ENCODE measurements at places on chromosomes 5 and 9.
A peak's percentile ranks its signal among the peaks of the same experiment; 100 is the strongest.

- no peak for DNase-seq
Measured at GRCh38 chr5:1558944-1559343, 35.2 kb upstream of the LPCAT1 start.

- DNase-seq = no peak
Measured at GRCh38 chr9:137194388-137194787, 5.9 kb downstream of the SSNA1 start.

- DNase-seq = no peak
Measured at GRCh38 chr5:158152136-158152535, 293.2 kb upstream of the CLINT1 start.

GRCh38 chr9:92147030-92147851 lies 32.0 kb upstream of the SPTLC1 start:
- DNase-seq = peak; percentile 20

- no peak for DNase-seq
Measured at GRCh38 chr5:128462330-128462729, 75.7 kb downstream of the FBN2 start.

GRCh38 chr5:14748180-14748900 lies 83.8 kb downstream of the OTULIN start:
- DNase-seq = no peak

- peak; percentile 5 for DNase-seq
Measured at GRCh38 chr5:90473396-90474234, 956 bp downstream of the MBLAC2 start.

DNA sequence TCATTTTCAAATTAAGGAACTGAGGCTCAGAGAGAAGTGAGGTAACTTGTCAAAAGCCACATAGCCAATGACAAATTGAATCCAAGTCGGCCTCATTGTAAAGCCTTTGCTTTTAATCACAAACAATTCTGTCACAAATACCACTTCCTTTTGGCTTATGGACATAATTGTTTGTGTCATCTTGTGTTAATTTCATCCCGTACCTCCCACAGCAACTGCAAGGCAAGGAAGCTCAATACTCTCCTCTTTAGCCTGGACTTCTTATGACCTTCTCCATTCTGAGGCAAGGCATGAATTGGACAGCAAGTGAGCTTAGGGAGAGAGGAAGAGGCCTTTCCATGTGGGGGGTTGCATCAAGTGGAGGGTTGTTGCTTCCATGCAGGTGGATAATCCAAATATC lies 62.2 kb upstream of the SLC2A8 start:
- no peak for DNase-seq

DNA sequence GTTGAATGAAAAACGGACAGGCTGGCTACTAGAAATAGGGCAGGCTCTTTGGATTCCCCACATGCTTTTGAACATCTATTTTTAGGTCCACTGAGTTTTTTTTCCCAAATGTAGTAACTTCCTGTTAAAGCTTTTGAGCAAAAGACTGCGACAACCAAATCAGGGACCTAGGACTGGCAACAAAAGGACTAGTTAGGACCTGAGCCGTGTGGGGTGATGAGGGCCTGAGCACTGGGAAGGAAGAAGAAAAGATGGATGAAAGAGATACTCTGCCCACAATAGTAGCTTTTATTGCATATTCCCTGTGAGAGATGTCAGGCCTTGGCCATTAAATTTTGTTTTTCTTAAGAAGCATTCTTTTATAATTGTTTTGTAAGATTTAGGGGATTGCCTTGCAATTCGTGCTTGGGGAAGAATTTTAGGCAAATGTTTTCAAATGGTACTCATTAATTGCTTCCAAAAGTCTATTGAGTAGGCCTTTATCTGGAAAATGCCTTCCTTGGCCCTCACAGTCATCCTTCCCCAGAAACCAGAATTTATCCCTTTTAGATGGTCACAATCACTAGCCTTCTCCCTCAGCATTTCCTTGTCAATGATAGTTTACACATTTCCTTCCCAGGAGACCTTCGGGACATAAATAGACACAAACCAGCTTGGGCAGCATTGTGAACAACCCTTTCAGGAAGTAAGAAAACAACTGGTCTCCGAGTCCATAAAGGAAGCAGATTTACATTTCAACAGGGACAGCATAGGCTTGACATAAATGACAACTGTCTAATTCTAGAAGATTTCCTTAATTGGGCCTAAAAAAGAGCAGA lies 166.5 kb downstream of the RMI1 start:
- no peak for DNase-seq

- no peak for DNase-seq
Measured at GRCh38 chr5:172887692-172888091, 53.6 kb downstream of the ERGIC1 start.

DNA sequence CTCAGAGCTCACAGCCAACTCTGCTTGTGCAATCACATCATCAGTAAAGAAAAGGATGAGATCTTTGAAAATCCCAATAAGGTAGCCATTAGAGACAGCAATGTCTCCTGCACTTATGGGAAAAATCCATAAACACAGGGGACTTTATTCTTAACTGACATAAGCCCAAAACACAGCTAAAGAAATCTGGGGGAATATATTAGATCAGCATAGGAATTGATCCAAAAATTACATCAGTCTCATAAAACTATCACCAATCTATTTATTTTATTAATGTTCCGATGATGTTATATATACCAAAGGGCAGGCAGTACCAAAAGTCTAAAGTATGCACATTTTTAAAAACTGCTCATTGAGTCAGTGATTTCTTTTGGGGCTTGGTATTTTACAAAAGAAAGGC lies 6.9 kb downstream of the MRPS27 start:
- no peak for DNase-seq

- DNase-seq = no peak
Measured at GRCh38 chr5:110262749-110263148, 463.7 kb downstream of the TMEM232 start.

DNA sequence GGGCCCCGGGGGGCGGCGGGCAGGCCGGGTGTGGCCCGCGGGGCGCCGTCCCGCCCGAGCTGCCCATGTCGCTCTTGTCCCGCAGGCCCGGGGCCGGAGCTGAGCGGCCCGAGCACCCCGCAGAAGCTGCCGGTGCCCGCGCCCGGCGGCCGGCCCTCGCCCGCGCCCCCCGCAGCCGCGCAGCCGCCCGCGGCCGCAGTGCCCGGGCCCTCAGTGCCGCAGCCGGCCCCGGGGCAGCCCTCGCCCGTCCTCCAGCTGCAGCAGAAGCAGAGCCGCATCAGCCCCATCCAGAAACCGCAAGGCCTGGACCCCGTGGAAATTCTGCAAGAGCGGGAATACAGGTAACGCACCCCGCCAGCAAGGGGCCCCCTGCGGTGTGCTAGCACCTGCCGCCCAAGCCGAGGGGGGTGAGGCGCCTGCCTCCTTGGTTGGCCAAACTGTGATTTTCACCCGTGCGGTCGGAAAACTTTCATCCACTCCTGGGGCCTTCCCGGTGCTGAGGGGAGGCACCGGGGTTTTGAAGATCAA lies 32.1 kb downstream of the SMARCA2 start:
- no peak for DNase-seq

DNA sequence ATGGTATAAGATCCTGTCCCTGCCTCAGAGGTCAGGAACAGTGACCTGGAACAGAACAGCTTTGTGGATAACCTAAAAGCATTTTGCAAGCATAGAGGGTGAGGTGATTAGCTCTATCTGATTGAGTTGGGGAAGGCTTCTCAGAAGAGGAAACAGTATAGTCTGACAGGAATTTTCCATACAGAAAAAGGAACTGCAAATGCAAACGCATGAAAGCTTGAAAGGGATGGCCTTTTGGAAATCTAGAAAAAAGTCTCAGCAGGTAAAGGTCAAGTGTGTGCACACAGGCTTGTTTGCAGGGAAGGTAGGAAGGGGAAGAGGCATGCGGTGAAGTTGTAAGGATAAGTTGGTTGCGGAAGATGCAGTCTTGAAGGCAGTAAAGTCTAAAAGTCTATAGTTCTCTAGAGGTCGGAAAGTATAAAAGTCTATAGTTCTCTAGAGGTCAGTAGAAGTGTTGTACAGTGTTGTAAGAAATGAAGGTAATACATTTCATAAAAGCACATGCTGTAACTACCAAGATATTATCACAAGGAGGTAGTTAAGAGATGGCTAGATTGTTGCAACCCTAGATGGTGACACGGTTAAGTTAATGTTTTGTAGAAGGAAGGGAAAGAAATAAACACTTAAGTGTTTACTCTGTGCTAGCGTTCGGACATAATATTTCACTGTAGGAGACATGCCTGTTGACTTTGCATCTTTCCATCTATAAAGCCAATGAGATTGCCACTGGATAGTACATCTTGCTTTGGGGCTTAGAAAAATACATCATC lies 16.7 kb upstream of the HSPB3 start:
- no peak for DNase-seq

DNA sequence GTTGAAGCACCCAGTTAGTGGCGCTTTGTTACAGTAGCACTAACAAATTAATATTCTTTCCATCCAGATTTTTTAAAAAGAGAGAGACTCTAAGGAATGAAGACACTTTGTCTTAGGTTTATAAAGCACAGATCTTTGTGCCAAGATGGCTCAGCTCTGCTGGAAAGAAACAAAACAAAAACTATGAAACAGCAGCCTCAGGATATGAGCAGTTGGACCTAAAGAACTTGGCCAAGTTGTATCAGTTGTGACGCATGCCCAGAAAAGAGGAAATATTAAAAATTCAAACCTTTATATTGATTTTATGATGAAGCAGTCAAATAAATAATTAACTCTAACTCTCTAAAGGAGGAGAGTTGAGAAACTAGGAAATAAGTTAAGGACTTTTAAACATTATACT lies 427.2 kb downstream of the SPOCK1 start:
- DNase-seq = no peak

- DNase-seq = no peak
Measured at GRCh38 chr5:88235346-88235745, 33.3 kb downstream of the TMEM161B start.
